ENCODE measurements at places on chromosomes 4 and X.

GRCh38 chr4:122285285-122285684 lies 93.5 kb upstream of the ADAD1 start:
- DNase-seq: no peak

DNA sequence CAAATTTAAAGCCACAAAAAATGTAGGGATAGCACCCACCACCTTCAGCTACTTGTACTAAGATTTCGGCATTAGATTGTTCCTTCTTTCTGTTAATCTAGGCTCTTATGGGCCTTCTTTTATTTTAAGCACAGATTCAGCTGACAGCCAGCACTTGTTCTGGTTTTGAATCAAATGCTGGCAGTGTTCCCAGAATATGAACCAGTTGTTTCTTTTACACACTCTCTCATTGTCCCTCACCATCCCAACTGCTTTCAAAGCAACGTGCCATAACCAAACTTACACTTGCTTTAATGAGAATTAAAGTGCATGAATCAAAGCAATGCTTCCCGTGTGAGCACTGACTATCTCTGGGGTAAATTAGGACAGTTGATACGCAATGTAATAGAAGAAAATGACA lies 744.5 kb upstream of the FAM241A start:
- DNase-seq: peak; percentile 72

DNA sequence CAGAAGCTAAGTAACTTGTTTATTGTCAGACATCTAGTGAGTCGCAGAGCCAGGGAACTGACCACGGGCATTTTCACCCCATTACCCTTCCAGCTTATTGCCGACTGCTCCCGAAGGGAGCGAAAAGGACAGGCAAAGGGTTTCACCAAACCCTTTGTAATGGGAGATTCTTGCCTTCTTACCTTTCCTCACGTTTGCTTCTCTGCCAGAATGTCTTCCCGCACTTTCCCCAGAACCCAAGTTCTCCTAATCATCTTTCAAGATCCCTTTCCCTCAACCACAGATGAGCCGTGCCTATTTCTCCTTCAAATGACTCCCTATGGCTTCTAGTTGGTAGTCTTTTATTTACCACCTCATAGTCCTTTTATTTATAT lies 520 bp upstream of the SRP72 start:
- no peak for DNase-seq

- DNase-seq: no peak
Measured at GRCh38 chrX:32514986-32515385, 696.4 kb downstream of the DMD start.

- no peak for DNase-seq
Measured at GRCh38 chrX:24147165-24147564, 2.4 kb upstream of the ZFX start.

- peak; percentile 17 for DNase-seq
Measured at GRCh38 chr4:184538023-184538599, 63.8 kb upstream of the IRF2 start.

DNA sequence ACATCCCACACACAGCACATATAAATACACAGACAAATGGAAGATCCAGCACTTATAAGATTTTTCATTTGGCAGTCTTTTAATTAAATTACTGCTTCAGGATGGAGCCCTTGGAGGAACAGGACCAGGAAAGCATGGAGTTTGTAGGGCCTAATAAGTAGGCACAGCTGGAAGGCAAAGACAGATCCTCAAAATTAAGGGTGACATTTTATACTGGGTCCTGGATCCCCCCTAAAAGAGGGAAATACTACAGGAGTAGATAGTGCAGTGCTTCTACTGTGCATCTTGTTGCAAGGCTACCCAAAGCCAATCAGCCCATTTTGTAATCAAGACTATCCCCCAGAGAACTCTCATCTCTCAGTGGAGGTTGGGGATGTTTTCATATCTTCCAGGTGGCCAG lies 1860.7 kb upstream of the PCDH10 start:
- no peak for DNase-seq

- no peak for DNase-seq
Measured at GRCh38 chrX:49269767-49270248, at the start of gene PPP1R3F. Gene PPP1R3F, plus strand, starts transcription at chrX:49269793. Its CDS starts 77 bp downstream, at chrX:49269870.

- no peak for DNase-seq
Measured at GRCh38 chr4:144480068-144480467, 165.9 kb upstream of the HHIP start.

Data from NCI-H1694 (cell line).